Heart left ventricle (tissue), 16 donors: ENCODE measurements at places on chromosomes 2 and 18. TPM values are rescaled to one million over a fixed set of nuclear protein-coding genes. Genes with fewer than 3 reads are reported as not detected.

Gene RAB6C
- polyA plus RNA-seq = 0.08 TPM

Gene NYAP2
- not detected for polyA plus RNA-seq

Gene POLE4
- polyA plus RNA-seq = 46.1 TPM

Gene SERPINB5
- not detected for polyA plus RNA-seq

Gene TMEFF2
- polyA plus RNA-seq = not detected

Gene ACMSD
- not detected for polyA plus RNA-seq

Gene SLC23A3
- polyA plus RNA-seq = 0.84 TPM

Gene POTEI
- polyA plus RNA-seq = not detected

Gene RTTN
- polyA plus RNA-seq = 5.8 TPM

Gene HOXD11
- polyA plus RNA-seq = not detected

Gene MAP2
- polyA plus RNA-seq = 11.3 TPM

Gene OSBPL6
- 2.7 TPM for polyA plus RNA-seq

Gene PRR30
- not detected for polyA plus RNA-seq

Gene MGAT4A
- 6.7 TPM for polyA plus RNA-seq

Gene C1QL2
- 0.08 TPM for polyA plus RNA-seq

Gene LTBP1
- polyA plus RNA-seq = 23.5 TPM

Gene MAPRE3
- polyA plus RNA-seq = 65.0 TPM

Gene CENPA
- polyA plus RNA-seq = 2.1 TPM

Gene OXER1
- 0.22 TPM for polyA plus RNA-seq

Gene CNDP1
- not detected for polyA plus RNA-seq

Gene ADNP2
- polyA plus RNA-seq = 3.0 TPM

Gene ZNF804A
- polyA plus RNA-seq = not detected

Gene IL18R1
- polyA plus RNA-seq = 1.1 TPM

Gene PTPRM
- polyA plus RNA-seq = 98.8 TPM

Gene CARF
- polyA plus RNA-seq = 0.79 TPM

Gene SP5
- 0.23 TPM for polyA plus RNA-seq

Gene FOXI3
- not detected for polyA plus RNA-seq

Gene PREB
- polyA plus RNA-seq = 54.3 TPM

Gene TMEM17
- 1.1 TPM for polyA plus RNA-seq

Gene LGALSL
- 5.6 TPM for polyA plus RNA-seq

Gene AQP4
- polyA plus RNA-seq = not detected

Gene CNTNAP5
- not detected for polyA plus RNA-seq

Gene IL36G
- polyA plus RNA-seq = not detected

Gene UGT1A8
- not detected for polyA plus RNA-seq

Gene SPATA3
- not detected for polyA plus RNA-seq

Gene TMEM185B
- polyA plus RNA-seq = 7.8 TPM
